Osteocyte (in vitro differentiated cells): ENCODE measurements at places on chromosomes 16 and 17.
A peak's percentile ranks its signal among the peaks of the same experiment; 100 is the strongest.

DNA sequence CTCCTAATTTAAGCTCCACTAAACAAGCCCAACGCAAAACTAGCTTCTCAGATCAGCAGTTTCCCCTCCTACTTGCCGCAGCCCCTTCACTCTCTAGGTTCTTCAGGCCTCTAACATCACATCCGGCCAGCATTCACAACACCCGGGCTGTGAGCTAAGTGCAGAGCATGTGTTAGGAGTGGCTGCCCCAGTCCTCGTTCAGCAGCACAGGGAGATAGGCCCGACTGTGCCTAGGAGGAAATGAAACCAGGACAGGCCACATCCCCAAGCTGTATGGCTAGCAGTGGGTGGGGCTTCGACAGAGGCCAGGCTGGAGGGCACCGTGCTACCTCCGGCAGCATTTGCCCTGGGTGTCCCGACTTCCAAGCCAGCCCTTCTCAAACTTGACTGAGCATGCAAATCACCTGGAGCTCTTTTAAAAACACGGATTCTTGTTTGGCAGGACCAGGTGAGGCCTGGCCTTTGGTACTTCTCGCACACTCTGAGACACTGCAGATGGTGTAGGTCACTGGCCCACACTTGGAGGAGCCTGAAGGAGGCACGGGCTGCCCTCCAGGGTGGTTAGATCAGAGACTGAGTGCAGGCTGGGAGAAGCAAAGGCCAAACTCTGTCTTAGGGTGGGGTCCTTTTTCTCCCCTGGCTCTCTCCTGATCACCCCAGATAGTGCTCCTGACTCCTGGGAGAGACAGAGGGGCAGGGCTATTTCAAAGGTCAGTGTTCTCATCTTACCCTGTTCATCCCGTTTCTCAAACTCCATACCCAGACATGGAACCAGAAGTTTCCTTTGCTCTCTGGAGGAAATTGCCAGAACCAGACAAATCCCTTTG, 202.0 kb downstream of the C16orf78 start:
- H3K27me3 ChIP-seq = peaks cover 3% of the 10 kb centered on the region
- peaks cover 10% of the 10 kb centered on the region for H3K36me3 ChIP-seq
- H3K4me1 ChIP-seq = peaks cover 3% of the 10 kb centered on the region
- DNase-seq = no peak
- H3K27ac ChIP-seq = no peak overlapping the region
- H3K4me3 ChIP-seq = no peak overlapping the region

DNA sequence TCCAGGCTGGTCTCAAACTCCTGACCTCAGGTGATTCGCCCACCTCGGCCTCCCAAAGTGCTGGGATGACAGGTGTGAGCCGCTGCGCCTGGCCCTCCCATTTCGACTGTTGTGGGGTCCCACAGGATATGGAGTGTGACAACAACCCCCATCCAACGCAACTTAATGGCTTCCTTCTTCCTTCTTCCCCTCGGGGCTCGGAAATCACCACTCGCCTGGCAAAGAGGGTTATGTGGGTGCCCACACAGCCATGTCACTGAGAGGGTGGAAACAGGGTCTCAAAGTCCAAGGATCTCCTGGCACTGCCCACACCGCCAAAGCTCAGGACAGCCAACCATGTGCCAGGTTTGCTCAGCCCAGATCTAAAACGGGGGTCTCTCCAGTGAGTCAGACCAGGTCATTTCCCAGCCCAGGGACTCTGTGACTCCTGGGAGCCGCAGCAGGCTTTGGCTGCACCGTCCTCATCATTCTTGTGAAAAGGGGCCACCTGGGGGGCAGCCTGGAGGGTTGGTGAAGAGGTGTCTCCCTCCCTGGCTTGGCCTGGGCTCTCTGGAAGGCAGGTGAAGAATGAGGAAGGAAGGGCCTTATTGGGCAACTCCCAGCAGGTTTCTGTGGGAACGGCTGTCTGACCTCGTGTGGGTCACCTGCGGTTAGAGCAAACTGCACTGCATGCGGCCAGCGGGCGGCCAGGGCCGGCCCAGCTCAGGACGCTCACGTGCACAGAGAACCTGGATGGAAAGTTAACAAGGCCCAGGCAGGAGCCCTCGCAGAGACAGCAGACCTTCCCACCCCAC, 25.3 kb upstream of the LITAF start:
- no peak overlapping the region for H3K4me3 ChIP-seq
- no peaks in the 10 kb centered on the region for H3K27me3 ChIP-seq
- H3K36me3 ChIP-seq = no peaks in the 10 kb centered on the region

DNA sequence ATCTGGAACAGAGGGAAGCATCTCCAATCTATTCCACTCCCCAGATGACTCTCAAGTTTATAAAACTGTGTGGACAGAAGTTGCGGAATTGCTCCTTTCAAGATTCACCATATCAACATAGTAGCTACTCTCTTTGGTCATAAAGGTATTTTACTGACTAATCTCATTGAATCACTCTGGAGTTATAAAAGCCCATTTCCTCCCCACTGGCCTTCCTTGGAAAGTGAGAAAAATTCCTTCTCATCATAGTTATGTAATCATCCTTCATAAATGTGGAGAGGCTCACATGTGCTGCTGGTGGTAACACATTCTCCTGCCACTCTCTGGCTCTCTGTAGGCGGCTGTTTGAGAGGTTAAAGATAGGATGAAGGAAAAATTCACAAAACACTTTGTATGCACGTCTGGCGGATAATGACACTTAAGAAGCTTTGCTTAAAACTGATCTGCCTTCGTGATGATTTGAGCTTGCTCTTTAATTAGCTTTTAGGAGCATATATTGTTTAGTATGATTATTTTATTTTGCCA, 1034.0 kb upstream of the EEF2KMT start:
- DNase-seq = no peak
- H3K36me3 ChIP-seq = no peaks in the 10 kb centered on the region
- H3K27me3 ChIP-seq = no peaks in the 10 kb centered on the region
- no peak overlapping the region for H3K4me3 ChIP-seq
- no peak overlapping the region for H3K27ac ChIP-seq

DNA sequence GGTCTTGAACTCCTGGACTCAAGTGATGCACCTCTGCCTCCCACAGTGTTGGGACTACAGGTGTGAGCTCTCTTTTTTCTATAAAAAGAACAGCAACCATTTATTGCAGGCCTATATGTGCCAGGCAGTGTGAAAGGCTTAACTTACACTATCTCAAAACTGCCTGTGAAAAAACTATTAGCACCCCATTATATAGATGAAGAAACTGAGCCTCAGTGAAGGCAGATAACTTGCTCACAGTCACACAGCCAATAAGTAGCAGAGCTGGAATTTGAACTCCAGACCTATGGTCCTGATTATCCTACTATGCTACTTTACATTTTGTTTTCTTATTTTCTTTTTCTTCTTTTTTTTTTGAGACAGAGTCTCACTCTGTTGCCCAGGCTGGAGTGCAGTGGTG, 15.1 kb downstream of the NDE1 start:
- peaks cover 5% of the 10 kb centered on the region for H3K4me1 ChIP-seq
- H3K27ac ChIP-seq = no peak overlapping the region
- H3K4me3 ChIP-seq = no peak overlapping the region
- H3K27me3 ChIP-seq = no peaks in the 10 kb centered on the region
- DNase-seq = no peak

DNA sequence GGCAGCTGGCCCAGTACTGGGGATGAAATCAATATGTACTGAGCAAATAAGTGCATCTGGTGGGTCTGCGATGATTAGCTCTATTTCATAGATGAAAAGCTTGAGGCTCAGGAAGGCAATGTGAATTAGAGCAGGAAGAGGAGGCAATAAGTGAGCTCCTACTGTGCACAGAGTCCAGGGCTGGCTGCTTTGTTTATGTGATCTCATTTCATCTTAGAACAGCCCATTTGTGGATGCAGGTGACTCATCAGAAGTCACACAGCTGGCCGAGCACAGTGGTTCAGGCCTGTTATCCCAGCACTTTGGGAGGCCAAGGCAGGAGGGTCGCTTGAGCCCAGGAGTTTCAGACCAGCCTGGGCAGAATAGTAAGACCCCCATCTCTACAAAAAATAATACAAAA, 7.1 kb downstream of the TMEM114 start:
- H3K4me1 ChIP-seq = peaks cover 11% of the 10 kb centered on the region
- H3K27me3 ChIP-seq = peaks cover 20% of the 10 kb centered on the region
- no peak overlapping the region for H3K4me3 ChIP-seq
- DNase-seq = no peak

DNA sequence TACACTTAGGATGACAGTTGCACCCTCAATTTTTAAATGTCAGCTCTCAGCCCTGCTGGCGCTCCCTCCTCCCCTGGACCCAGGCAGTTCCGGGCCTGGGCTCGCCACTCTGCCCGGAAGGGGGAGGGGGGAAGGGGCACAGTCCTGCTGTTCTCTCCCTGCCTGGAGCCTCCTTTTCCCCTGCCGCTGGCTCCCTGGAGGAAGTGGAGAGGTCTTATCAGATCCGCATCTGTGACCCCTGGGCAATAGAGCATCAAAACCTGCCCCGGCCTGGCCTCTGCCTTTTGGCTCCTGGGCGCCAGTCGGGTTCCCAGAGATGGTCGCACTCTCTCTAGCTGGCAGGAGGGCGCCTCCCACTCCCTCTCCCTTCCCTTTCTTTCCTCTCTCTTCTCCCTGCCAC, 149.3 kb downstream of the IRF8 start:
- DNase-seq = no peak
- no peak overlapping the region for H3K27ac ChIP-seq
- H3K36me3 ChIP-seq = no peaks in the 10 kb centered on the region
- H3K4me3 ChIP-seq = no peak overlapping the region
- peaks cover 37% of the 10 kb centered on the region for H3K27me3 ChIP-seq

- peak within 1 kb of the TSS; percentile 95 for H3K27ac ChIP-seq
- H3K36me3 ChIP-seq = peaks cover 4% of the 10 kb centered on the region
- H3K4me1 ChIP-seq = peaks cover 58% of the 10 kb centered on the region
- no peaks in the 10 kb centered on the region for H3K27me3 ChIP-seq
- no peak for DNase-seq
These were observed at the start of gene ZBTB4 for GRCh38 chr17:7479213-7480088. Gene ZBTB4 (minus strand): TSS chr17:7479631. CDS start chr17:7466801, 12,830 bp downstream.
